ENCODE measurements at places on chromosomes 7 and 10.

- peaks cover 14% of the 10 kb centered on the region for H3K4me1 ChIP-seq
- peaks cover 4% of the 10 kb centered on the region for H3K36me3 ChIP-seq
- H3K4me3 ChIP-seq: peak overlapping the region; percentile 90
- H3K27ac ChIP-seq: no peak overlapping the region
- H3K27me3 ChIP-seq: no peaks in the 10 kb centered on the region
Observed at GRCh38 chr7:100706672-100707311, 871 bp downstream of the POP7 start.

- DNase-seq: peak; percentile 39
- peaks cover 2% of the 10 kb centered on the region for H3K27me3 ChIP-seq
- H3K4me3 ChIP-seq: no peak overlapping the region
- no peaks in the 10 kb centered on the region for H3K36me3 ChIP-seq
- H3K4me1 ChIP-seq: peaks cover 17% of the 10 kb centered on the region
Observed at GRCh38 chr10:116699471-116700150, 42.8 kb downstream of the HSPA12A start.

DNA sequence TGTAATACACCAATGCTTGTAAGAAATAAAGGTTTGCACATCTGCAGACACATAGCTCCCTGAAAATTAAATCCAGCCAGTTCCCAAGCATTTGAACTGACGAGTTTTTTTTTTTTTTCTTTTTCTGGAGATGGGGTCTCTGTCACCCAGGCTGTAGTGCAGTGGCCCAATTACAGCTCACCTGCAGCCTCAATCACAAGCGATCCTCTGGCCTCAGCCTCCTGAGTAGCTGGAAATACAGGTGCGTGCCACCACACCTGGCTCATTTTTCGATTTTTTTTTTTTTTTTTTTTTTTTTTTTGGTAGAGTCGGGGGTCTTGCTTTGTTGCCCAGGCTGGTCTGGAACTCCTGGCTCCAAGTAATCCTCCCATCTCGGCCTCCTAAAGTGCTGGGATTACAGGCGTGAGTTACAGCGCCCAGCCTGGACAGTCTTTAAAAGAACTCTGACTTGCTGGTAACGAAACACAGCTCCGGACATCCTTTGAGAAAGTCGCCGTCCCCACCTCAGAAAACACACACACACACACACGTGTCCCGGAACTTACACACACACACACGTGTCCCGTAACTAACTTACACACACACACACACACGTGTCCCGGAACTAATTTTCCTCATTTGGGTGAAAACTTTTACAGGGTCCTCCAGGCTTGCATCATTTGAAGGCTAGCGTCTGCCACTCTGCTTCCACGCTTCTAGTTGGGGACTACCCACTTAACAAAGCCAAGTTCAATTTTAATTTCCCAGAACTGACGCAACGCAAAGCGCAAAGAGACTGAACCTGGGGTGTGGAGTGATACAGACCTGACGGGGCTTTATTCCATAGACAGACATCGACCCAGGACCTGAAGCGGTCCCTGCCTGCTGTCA is 18.6 kb downstream of the OCM2 start:
- H3K36me3 ChIP-seq: no peaks in the 10 kb centered on the region
- H3K4me3 ChIP-seq: peak overlapping the region; percentile 75
- H3K4me1 ChIP-seq: no peaks in the 10 kb centered on the region
- peak; percentile 14 for DNase-seq
- no peaks in the 10 kb centered on the region for H3K27me3 ChIP-seq
- no peak overlapping the region for H3K27ac ChIP-seq

GRCh38 chr7:121872831-121873288 is at the start of gene PTPRZ1:
PTPRZ1 (plus strand) TSS chr7:121873161; CDS start chr7:121873500, 339 bp downstream.
- H3K4me1 ChIP-seq: peaks cover 59% of the 10 kb centered on the region
- peak within 1 kb of the TSS; percentile 81 for H3K4me3 ChIP-seq
- peak within 1 kb of the TSS; percentile 94 for H3K27ac ChIP-seq
- H3K27me3 ChIP-seq: no peaks in the 10 kb centered on the region

GRCh38 chr10:30500534-30500933 is 66.5 kb downstream of the MAP3K8 start:
- H3K4me3 ChIP-seq: no peak overlapping the region
- H3K27me3 ChIP-seq: no peaks in the 10 kb centered on the region
- H3K4me1 ChIP-seq: no peaks in the 10 kb centered on the region
- no peaks in the 10 kb centered on the region for H3K36me3 ChIP-seq
- H3K27ac ChIP-seq: no peak overlapping the region
- no peak for DNase-seq

DNA sequence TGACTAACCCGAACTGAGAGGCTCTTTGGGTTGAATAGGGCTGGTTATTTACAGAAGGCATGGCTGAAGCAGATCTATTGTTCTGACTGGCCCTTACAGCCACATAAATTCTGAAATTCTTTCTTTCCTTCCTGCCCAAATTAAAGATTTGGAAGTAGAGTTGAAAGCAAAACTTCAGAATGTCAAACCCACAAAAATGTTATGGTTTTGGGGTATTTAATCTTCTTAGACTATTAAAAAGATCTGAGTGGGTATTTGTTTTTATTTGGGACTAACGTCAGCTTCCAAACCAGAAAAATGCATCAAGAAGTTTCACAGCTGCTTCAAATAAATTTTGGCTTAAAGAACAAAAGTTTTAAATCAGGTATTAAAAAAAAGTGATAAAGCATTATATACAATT is 124.5 kb downstream of the AHR start:
- H3K27ac ChIP-seq: no peak overlapping the region
- H3K27me3 ChIP-seq: no peaks in the 10 kb centered on the region
- H3K36me3 ChIP-seq: no peaks in the 10 kb centered on the region
- H3K4me3 ChIP-seq: no peak overlapping the region
- H3K4me1 ChIP-seq: no peaks in the 10 kb centered on the region
- no peak for DNase-seq

DNA sequence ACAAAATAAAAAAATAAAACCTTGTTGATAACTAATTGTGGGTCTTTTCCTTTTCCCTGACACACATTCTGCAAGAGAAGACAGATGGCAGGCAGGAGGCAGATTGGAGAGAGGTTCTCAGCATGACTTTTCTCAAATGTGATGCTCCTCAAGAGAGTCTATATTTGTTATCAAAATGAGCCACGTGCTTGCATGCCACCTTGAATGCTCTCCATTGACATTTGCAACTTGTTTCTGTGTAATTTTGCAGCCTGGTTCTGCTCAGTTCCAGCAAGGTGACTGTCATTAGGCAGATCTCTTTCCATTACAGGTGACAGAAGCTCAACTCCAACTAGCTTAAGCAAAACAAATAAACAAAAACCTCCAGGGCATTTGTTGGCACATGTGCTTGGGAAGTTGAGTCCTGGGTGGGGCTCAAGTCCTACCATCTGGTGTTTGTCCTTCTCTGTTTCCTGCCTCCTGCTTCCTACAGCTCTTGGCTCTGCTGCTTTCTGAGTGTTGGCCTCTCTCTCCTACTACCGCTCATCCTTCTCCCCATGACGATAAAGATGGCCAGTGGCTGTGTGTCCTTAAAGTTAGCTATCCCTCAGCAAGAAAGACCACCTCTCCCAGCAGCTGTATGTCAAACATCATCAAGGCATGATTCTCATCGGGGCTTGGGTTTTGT is 56.7 kb downstream of the GRK5 start:
- no peak overlapping the region for H3K4me3 ChIP-seq
- DNase-seq: no peak
- H3K4me1 ChIP-seq: peaks cover 5% of the 10 kb centered on the region
- no peaks in the 10 kb centered on the region for H3K36me3 ChIP-seq

- H3K36me3 ChIP-seq: no peaks in the 10 kb centered on the region
- DNase-seq: no peak
- no peak overlapping the region for H3K4me3 ChIP-seq
Observed at GRCh38 chr10:102632394-102633111, 11.7 kb upstream of the TRIM8 start.
